ENCODE measurements at places on chromosomes 4 and X.

- DNase-seq: no peak
Observed at GRCh38 chrX:154430479-154430878, 2.0 kb downstream of the ATP6AP1 start.

DNA sequence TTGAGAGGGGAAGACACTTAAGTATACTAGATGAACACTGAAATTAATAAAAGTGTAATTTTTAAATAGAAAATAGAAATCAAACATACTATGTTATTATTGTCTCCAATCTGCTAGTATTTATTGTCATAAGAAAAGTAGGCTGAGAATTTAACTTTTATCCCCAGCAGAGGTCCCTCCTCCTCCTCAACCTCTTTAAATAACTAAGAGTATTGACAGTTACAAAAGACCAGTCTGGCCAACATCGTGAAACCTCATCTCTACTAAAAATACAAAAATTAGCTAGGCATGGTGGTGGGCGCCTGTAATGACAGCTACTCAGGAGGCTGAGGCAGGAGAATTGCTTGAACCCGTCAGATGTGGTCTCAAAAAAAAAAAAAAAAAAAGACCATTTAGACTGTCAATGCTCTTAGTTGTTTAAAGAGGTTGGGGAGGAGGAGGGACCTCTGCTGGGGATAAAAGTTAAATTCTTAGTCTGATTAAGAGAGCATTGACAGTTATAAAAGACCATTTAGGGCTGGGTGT, 4.2 kb downstream of the SLC30A9 start:
- DNase-seq: no peak

DNA sequence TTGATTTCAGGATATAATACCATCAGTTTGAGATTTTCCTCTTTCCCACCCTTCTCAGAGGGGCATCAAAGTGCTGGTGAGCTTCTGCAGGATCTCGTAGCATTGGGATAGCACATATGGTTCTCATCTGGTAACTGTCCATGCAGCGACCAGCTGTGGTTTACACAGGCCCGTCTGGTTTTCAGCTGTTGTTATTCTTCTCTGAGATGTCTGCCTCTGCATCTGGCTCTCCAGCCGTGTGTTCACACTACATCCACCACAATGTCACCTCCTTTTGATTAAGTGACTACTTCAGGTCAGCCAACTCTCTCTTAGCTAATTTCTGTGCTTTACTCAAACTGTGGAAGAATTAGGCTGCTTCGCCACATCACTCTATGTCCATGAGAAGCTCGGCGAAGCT, 676.7 kb upstream of the TENM3 start:
- no peak for DNase-seq

DNA sequence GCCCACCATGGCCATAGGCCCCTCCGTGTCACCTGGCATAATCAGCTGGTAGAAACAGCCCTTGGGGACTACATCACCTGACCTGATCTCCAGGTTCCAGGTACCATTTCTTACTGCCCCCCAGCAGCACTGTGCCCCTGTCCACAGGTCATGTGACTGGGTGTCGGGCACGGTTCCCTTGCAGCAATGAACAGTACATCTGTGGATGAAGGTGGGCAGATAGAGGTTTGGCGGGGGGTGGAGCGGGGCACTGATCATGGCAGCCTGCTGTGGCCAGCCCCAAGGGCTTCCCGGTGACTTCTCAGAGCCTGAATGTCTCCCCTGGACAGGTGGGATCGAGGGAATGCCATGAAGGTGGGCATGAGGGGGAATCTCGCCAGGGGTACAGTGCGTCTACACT, 37.8 kb downstream of the TRMT44 start:
- no peak for DNase-seq

DNA sequence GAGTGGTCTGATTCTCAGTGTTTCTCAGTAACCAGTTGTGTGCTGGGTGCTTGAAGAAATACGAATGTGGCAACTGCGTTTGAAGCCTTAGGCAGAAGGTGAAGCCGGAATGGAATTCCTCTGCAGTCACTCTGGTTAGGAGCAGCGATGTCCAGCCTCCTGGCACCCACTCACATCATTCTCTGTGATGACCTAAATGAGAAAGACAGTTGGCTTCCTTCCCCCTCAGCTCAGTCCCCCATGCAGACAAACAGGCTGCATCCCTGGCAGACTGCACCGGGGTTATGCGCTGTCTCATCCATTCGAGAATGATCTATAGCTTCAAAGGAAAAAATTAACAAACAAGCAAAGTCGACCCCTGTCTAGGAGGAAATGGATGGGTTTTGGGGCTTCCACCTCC, 170.1 kb upstream of the SCML1 start:
- DNase-seq: no peak

DNA sequence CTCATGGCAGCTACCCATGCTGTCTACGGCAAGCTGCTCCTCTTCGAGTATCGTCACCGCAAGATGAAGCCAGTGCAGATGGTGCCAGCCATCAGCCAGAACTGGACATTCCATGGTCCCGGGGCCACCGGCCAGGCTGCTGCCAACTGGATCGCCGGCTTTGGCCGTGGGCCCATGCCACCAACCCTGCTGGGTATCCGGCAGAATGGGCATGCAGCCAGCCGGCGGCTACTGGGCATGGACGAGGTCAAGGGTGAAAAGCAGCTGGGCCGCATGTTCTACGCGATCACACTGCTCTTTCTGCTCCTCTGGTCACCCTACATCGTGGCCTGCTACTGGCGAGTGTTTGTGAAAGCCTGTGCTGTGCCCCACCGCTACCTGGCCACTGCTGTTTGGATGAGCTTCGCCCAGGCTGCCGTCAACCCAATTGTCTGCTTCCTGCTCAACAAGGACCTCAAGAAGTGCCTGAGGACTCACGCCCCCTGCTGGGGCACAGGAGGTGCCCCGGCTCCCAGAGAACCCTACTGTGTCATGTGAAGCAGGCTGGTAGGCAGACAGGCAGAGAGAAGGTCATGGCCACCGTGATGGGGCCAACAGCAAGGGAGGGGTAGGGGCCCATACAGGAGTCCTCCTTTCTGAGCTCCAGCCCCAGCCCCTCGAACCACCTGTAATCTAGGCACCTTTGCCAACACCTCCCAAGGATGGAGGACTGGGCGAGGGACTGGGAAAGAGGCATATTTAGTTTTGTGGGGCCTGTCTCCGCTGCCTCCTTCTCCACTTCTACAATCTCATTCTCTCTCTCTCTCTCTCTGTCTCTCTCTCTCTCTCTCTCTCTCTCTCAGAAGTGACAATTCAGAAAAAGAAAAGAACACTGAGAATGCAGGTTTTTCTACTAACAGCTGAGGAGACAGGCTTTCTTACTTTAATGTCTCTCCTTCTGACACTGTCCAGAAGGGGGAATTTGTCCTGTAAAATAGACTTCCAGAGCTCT, 4.7 kb upstream of the TSPYL2 start:
- DNase-seq: no peak

GRCh38 chr4:158025131-158025530, 147.7 kb downstream of the GASK1B start:
- no peak for DNase-seq

DNA sequence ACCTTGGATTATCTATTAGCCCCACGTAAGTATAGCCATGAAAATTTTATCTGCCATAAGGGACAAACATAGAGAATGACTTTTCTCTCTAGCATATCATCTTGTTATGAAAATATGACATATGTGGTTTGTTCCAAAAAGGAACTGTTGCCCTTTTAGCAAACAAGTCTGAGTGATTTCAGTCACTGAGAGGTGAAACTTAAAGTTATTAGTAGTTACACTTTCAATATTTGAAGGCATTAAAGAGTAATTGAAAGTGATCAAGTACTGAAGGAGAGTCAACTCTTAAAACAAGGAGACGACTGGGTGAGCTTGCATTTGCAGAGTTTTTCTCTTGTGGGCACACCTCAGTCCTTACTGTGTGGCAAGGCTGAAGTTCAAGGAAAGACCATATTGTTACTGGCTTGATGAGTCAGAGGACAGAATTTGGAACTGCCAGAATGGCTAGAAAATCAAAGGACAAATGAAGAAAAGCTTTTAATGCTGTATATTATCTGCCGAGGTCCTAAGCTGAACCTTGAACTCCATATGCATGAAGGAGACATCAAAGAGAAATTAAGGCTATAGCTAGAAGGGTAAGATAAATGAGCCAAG, 205.1 kb upstream of the EMCN start:
- DNase-seq: no peak

- no peak for DNase-seq
Observed at GRCh38 chrX:17020851-17021821, 74.7 kb downstream of the REPS2 start.

DNA sequence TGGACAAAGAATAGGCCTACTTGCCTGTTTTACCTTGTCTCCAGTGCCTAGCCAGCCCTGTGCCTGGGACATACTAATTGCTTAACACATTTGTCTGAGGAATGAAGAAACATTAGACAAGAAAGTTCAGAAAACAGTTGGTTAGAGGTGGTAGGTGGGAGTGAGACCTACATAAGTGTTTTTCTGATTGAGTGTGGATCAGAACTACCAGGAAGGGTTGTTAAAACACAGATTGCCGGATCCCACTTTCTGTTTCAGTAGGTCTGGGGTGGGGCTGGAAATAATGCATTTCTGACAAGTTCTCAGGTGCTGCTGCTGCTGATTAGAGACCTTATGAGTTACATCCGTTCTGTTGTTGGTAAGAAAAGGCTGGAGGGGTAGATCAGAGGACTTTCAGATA, 5.7 kb upstream of the JADE1 start:
- DNase-seq: no peak

GRCh38 chr4:87152310-87153041, 67.9 kb downstream of the KLHL8 start:
- DNase-seq: no peak

DNA sequence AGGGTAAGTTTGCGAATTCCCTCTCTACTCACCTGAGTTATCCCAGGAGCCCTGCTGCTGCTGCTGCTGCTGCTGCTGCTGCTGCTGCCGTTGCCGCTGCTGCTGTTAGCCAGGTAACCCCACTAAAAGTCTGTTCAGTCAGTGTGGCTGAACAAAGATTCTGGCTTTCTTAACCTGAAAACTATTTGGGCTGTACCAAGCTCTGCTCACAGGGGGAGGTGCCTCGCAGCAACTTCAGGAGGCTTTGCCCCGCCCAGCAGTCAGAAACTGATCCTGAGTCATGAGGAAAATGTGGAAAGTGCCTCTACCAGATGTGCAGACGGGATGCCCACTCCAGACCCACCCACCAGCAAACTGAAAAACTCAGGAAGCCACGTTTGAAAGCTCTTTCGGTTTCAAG, at the start of gene CAPN6:
Gene CAPN6 (minus strand): TSS at position 145 of the 400 bp plus-strand sequence. CDS start 6,547 bp downstream, outside the sequence.
- DNase-seq: no peak
